Muscle of arm (tissue), 14 donors: ENCODE measurements at places on chromosomes 2 and 18.

DNA sequence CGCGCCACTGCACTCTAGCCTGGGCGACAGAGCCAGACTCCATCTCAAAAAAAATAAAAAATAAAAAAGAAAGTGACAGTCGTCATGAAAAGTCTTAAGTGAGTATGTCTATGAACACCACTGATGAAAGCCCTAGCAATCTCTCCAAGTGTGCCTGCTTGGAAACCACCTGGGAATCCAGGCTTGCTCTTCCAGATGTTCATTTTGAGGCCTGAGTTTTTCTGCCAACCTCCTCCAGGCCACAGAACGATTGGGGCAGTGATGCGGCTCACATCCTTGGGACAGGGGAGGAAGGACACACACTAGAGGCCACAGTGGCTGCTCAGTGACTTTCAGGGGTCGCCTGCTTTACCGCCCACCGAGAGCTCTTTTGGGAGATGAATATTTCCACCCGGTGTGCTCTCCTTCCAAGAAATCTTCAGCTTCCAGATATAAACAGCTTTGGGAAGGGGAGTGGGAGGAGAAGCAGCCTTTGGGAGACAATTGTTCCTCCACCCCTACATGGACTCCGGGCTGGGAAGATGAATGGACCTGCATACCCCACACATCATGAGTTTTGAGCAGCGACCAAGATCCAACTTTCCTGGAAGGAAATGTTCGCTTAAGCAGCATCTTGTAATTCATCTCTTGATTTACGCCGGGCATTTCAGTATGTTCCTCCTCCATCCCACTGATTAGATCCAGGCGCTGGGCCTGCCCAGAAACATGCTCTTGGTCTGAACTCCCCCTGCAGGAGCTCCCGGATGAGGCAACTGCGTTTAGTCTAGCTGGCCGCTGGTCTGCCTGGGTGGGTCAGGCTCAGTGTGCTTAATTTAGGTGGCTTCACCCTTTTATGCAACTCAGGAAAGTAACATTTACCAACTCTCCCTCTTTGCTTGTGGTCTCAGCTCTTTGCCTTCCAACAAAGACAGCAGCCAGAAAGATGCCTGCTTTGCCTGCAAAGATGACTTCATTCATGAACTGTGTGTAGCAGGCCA lies 6.2 kb upstream of the ARMC9 start:
- peak; percentile 83 for DNase-seq

DNA sequence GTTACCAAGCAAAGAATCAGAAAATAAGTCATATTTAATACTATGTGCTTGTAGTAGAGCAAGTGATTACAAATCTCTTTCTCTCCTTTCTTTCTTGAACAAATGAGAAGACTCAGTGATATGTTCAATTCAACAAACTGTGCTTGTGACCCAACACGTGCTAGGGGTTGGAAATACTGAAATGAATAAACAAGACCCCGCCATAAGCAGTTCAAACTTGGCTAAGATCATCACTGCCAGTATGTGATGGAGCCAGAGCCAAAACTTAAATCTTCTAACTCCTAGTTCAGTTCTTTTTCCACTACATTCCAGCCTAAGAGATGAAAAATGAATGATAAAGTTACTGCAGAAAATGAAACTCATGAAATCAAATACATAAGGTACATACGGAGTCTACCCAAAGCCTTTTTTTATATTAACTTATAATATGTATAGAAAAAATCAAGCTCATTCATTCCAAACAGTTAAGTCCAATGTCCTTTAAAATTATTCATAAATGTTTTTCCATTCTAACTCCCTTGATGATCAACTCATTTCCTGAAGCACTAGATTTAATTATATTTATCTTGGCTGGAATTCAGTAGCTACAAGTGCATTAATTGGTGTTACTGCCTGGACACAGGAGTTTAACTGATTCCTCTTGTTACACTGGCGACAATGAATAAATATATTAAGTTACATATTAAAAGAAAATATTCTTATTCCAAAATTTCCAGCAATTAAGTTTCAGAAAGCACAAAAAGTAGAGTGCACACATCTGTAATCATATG lies 36.0 kb downstream of the GALNT3 start:
- no peak for DNase-seq

DNA sequence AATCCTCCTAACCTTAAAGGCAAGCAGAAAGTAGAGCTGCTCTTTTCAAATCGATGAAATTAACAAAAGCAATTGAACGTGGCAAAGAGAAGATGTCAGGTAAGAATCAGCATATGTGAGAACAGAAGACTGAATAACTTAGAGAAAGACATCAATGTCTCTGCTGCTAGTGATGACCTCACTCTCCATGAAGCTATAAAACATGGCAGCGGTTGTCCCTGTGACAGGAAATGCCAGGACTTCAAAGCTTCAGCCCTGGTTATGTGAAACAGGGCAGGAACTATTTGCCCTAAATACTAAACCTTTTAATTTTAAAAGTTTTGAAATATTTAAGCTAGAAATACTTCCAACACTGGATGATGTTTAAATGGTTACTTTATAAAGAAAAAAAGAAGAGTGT lies 383.7 kb downstream of the XIRP2 start:
- no peak for DNase-seq

DNA sequence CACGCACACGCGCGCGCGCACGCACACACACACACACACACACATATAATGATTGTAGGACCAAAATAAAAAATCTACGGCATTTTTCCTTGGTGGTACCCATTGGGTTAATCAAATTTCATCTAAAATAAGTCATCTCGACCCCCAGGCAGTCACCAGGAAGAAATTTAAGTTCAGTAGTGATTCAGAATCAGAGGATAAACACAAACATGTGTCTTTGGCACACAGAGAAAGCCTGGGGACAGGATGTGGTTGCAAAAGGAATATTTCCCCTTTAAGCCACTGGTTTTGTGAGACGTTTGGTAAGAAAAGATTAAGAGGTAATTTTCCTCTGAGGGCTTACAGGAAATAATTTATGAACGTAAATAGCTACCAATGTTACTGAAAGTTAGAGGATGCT lies 171.6 kb upstream of the PIEZO2 start:
- DNase-seq: no peak

DNA sequence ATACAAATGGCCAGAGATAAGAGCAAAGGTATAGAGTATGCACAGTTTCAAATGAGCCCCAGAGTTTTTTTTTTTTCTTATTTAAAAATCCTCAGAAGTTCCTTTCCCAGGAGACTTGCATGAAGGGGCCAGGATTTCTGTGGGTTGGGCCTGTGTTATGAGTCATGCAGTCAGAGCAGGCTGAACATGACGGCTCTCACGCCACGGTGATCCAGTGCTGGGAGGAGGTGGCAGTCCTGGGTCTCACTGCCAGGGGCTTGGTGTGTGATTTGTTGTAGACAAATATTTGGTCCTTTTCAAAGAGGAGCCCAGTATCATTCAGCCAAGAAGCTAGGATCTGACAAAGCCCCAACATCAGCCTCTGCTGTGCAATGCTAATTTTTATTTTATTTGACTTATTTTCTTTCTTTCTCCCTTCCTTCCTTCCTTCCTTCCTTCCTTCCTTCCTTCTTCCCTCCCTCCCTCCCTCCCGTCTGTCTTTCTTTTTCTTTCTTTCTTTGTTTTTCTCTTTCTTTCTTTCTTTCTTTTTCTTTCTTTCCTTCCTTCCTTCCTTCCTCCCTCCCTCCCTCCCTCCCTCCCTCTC lies 10.4 kb upstream of the KCNE4 start:
- no peak for DNase-seq

GRCh38 chr2:17311771-17312511 lies 206.3 kb downstream of the RAD51AP2 start:
- DNase-seq: no peak

DNA sequence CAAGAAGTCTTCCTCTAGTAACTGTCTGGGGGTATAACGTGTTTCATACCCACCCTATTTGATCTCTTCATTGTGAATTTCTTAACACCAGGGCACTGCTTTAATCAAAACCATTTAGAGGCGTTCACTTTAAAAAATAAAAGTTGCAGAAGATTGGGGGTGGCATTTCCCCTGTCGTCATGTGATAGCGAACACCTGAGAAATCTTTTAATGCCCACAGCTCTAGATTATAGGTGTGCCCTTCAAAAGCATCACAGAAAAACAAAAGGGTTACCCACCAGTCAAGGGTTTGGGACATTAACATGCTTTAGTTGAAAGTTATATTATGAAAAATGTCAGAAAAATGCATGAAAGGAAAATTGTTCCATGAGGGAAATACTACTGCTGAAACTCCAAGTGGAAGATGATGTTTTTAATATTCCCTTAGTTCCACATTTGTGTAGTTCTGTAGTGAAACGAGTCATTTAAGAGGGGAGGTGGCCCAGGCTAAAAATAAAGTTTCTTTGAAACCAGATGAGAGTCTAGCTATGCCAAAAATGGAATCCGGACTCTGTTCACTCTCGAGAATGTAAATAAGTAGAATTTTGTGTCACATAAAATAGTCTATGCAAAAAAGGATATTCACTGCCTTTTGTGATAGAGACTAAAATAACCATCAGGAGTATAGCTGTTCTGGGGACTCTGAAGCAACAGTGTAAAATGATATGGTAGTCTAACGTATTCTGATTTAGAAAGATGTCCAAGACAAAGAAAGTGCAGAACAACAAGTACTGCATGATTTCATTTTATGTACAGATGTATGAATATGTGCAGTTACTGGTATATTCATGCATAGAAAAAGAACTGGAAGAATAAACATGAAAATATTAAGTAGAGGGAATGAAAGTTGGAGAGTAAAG lies 95.3 kb downstream of the TMEM247 start:
- peak; percentile 54 for DNase-seq

GRCh38 chr2:176931588-176932563 lies 280.7 kb upstream of the HNRNPA3 start:
- DNase-seq: no peak

- no peak for DNase-seq
Measured at GRCh38 chr2:190911813-190912212, 31.2 kb downstream of the GLS start.

DNA sequence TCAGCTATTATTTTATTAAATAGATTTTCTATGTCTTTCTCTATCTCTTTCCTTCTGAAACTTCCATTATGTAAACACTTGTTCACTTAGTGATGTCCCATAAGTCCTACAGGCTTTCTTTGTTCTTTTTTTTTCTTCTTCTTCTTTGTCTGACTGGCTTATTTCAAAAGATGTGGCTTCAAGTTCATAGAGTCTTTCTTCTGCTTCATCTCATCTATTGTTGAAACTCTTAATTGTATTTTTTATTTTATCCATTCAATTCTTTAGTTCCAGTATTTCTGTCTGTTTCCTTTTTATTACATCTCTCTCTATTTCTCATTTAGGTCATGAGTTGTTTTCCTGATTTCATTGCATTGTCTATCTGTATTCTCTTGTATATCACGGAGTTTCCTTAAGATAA lies 38.5 kb downstream of the BOD1L2 start:
- no peak for DNase-seq

DNA sequence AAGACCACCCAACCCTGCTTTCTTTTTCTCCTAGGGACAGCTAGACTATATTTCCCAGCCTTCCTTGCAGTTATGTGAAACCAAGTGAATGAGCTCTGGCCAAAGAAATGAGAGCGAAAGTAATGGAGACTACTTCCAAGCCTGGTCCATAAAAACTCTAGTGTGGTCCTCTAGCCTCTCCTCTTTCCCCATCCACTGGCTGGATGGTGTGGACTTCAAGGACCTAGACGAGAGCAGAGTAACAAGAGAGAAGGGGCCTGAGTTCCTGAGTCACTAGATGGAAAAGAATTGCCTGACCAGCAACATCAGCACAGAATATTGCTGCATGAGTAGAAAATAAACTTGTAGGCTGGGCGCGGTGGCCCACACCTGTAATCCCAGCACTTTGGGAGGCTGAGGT lies 2.9 kb upstream of the TMSB10 start:
- no peak for DNase-seq

GRCh38 chr2:65093211-65093610 lies 36.7 kb downstream of the RAB1A start:
- no peak for DNase-seq

DNA sequence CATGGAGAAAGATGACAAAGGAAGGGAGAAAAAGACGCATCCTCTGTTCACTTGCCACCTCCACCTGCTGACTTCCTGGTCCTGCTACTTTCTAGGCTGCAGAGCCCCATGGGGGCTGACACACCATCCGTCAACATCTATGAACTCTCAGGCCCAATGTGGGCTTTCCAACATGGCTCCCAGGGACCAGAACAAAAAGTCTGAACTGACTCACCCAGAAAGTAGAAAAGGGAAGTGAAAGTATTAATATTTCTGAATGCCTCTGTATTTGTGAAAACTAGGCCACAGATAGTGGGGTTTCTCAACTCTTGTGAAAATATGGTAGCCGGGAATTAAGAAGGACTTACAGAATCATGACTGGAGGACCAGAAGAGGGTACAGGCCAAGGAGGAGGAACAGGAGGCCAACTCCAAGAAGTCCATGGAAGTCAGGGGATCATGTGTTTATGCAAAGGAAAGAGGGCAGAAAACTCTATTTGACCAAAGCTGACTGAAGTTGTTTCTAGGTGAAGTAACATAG lies 123.1 kb upstream of the CAB39 start:
- no peak for DNase-seq

- DNase-seq: no peak
Measured at GRCh38 chr2:120908314-120908975, 172.8 kb downstream of the GLI2 start.

DNA sequence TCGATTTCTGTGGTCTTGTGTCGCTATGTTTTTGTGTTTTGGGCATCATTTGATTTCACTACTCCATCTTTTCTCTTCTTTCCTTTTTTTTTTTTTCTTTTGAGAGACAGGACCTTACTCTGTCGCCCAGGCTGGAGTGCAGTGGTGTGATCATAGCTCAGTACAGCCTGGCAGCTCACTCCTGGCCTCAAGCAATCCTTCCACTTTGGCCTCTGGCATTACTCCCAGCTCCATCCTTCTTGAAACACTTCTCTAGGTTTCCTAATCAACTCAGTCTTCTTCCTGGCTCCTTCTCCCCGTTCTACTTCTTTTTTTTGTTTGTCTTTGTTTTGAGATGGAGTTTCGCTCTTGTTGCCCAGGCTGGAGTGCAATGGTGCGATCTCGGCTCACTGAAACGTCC lies 26.5 kb downstream of the TCF23 start:
- no peak for DNase-seq

- no peak for DNase-seq
Measured at GRCh38 chr2:1552611-1553010, 139.3 kb downstream of the TPO start.

- no peak for DNase-seq
Measured at GRCh38 chr2:234669621-234670020, 172.7 kb upstream of the ARL4C start.

- no peak for DNase-seq
Measured at GRCh38 chr18:36195427-36196122, 8.3 kb downstream of the MOCOS start.

DNA sequence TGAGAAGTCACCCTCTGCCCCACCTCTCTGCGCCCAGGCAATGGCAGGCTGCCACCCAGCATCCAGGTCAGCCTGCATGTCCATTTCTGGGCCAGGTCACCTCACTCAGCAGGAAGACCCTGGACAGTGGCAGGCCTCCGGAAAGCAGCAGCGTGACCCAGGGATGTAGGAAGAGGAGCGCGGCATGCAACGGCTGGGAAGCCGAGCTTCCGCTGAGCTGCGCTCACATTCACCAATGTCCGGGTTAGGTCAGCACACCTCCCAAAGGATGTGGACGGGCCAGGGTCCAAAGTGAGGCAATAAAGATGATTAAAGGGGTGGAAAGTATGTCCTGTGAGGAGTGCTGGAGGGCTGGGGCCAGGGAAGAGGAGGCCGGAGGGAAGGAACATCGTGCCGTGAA lies 174.5 kb downstream of the CTIF start:
- peak; percentile 83 for DNase-seq
